Stimulated activated CD4-positive, alpha-beta T cell treated with anti-CD3 and anti-CD28 coated beads, Interleukin-1b, Interleukin-23, amount 100 ng/mL, for 1 hour (primary cell): ENCODE measurements at places on chromosomes 6 and 20.
A peak's percentile ranks its signal among the peaks of the same experiment; 100 is the strongest.

- no peak for DNase-seq
Observed at GRCh38 chr20:52056203-52057062, 135.1 kb downstream of the ZFP64 start.

GRCh38 chr6:111620169-111620568 is 14.5 kb upstream of the TRAF3IP2 start:
- no peak for DNase-seq

DNA sequence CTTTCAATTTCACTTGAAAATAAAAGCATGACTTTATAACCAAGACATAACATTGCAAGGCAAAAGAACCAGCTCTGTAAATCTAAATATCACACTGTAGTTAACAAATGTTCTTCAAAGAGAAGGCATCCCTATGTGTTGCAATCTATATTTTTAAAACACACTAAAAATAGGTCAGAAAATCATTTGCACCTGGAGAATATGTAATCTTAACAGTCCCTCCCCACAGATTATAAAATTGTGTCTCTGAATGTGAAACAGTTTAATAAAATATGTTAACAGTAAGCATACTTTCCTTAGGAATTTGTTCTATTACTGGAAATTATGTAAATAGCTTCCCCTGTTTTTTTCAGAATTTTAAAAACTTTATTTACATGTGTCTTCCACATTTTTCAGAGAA is 351.9 kb downstream of the COL12A1 start:
- no peak for DNase-seq

- peak; percentile 74 for DNase-seq
Observed at GRCh38 chr20:51404297-51405060, 138.0 kb downstream of the NFATC2 start.

DNA sequence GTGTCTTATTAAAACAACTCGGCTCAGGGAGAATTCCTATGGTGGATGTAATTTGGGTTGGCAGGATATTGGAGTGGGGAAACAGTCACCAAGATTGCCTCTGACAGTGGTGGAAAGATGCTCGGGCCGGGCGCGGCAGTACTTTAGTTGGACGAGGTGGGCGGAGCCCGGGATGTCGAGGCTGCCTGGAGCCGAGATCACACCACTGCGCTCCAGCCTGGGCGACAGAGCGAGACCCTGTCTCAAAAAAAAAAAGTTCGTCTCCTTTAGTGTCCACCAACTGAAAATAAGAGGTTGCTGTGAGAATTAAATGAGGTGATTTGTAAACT is 621 bp downstream of the NOL7 start:
- peak; percentile 27 for DNase-seq

DNA sequence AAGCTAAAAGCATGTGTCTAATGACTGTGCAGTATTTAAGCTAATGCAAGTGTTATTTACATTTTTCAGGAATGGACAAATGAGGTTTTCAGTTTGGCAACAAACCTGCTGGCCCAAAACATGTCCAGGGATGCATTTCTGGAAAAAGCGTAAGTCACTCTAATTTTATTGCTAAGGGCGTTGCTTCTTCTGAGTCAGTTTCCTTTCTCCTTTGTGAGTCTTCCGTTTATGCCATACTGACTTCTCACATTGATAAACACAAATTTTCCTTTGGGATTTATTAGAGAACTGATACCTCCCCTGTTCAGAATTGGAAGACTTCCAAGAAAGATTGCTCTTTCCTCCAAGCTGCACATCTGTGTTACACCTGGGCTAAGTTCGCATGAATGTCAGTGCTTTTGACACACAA is 422.9 kb upstream of the PLCB4 start:
- DNase-seq = no peak

DNA sequence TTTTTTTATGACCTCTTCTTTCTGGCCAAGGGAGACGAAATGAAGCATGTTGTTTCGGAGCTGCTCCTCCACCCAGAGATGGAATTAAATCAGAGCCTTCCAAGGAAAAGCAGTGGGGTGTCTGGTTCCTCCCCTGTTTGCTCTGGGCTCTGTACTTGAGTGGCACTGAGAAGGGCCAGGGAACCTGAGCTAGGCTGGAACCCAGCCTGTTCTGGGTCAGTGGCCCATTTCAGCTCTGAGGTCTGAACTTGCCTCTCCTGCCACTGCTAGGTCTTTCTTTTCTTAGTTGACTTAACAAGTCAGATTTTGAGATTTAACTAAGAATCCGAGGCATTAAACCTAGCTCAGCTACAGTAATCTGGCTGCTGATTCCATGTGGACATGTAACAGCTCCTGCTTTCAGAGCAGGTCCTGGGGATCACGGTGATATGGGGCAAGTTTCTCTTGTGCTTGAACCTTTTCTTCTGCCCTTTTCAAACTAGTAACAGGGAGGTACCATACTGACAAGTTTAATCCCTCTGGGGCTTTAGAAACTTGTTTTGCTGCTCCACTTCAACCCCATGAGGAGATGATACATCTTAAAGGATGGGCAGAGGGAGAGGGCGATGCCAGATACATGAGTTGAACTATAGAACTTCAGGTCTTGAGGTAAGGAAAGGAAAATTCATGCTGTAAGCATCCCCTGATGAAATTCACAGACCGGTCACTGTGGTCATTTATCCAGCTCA is 101.1 kb downstream of the SLC24A3 start:
- DNase-seq = no peak

- DNase-seq = no peak
Observed at GRCh38 chr20:21272279-21272678, 30.9 kb upstream of the XRN2 start.

DNA sequence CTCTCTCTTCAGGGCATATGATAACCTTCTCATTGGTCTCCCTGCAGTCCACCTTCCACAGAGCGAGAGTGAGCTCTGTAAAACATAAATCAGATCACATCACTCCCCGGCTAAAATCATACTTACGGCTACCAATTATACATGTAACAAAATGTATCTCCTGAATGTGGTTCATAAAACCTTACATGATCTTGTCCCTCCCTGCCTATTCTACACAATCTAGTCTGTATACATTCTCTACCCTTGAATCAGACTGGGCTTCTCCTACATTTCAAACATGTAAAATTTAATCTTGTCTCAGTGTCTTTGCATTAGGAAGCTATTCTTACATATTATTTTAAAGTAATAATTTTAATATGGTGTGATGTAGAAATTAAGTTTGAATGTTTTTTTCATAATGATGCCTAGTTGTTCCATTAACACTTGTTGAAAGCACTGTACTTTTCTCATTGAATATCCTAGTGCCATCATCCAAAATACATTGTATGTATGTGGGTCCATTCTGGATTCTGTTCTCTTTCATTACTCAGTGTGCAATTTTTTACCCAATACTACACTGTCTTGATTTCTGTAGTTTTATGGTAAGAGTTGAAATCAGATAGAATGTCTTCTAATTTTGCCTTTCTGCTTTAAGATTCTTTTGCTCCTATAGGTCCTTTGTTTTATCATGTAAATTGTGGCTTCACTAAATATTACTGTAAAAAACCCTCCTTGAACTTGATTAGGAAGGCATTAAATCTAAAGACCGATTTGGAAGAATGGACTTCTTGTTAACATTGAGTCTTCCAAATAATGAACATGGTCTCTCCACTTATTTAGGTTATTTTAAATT is 403.3 kb upstream of the EPHA7 start:
- no peak for DNase-seq

DNA sequence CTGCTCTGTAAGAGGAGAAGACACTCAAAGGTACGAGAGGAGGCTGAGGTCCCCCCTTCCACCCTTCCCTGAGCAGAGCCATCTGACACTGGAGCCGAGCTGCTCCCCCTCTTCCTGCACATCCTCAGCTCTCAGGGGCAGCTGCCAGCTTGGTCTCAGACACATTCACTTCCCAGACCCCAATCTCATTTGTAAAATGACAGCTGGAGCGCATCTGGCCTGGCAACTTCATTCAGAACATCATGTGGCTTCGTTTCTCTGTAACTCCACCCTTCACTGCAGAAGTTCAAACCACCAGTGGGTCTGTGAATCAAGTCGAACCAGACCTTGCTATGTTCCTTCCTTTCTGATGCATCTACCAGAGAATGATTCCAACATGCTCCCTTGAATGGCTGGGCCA is 145.6 kb upstream of the CDH4 start:
- no peak for DNase-seq

- DNase-seq = no peak
Observed at GRCh38 chr6:39847221-39847620, 55.0 kb downstream of the DAAM2 start.

GRCh38 chr6:62479697-62480220 is 193.7 kb upstream of the KHDRBS2 start:
- DNase-seq = no peak

GRCh38 chr6:138647006-138647405 is 126.6 kb upstream of the CCDC28A start:
- DNase-seq = no peak

GRCh38 chr6:85463621-85464259 is 13.9 kb downstream of the NT5E start:
- DNase-seq = no peak

DNA sequence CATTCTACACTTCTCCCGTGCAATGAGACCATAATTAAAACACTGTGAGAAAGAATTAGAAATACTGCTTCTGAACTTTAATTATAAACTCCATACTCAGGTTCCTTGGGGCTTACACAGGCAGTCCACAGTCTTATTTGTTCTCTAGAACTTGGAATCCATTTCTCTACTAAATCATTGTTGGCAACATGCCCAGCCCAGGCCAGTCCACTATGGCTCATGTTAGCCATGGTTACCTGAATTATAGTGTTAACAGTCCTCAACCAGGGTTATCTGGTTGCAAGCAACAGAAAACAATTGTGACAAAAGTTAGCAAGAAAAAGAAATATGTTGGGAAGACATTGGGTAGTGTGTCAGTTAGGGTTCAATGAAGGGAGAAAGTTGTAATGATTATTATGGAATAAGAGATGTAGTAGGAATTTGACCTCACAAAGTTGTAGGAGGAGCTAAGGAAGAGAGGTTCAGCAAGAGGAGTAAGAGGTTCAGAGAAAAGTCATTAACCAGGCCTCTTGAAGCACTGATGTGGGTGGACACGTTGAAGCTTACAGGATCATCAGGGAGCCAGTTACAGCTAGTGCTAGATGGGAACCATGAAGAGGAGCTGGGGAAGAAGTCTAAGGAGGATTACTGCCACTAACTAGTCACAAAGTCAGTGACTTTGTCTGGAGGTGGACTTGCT is 352.5 kb upstream of the PRND start:
- no peak for DNase-seq

DNA sequence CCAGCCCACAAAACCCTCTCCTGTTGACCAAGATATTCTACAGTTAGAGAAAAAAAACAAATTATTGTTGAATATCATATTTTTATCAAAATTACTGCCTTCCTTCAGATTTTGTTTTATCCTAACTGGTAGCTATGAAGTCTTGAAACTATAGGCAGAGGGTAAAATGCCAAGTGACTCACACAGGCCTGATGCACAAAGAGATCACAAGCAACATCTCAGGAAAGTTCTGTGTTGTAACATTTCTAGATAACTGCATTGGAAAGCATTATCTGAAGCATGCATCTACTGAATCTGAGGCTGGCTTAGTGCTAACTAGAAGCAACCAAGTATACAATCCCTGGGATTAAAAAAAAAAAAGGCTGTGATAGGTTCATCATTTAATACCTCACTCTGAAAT is 134.2 kb downstream of the PKHD1 start:
- no peak for DNase-seq

DNA sequence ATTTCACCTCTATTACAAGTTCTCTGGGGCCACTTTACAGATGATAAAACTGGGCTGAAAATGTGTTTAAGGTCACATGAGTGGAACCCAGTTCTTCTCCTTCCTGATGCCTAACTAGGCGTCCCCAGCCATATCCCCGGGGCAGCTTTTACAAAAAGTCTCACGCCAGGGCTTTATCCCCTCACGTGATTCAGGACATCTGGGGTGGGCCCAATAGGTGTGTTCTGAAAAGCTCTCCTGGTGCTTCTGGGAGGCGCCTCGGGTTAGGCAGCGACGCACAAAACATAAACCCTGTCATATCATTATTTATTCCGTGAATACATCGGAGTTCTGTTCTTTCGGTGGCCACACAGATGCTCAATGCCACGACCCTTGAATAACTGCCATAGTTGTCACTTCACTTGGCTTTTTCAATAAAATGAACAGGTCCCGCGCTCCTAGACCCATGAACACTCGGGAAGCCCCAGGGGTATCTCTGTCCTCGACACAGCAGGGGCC is 32.1 kb downstream of the SF3B5 start:
- no peak for DNase-seq

- DNase-seq = no peak
Observed at GRCh38 chr6:37315157-37315515, 38.6 kb upstream of the RNF8 start.

GRCh38 chr6:126531840-126532239 is 191.9 kb downstream of the CENPW start:
- DNase-seq = no peak

- no peak for DNase-seq
Observed at GRCh38 chr20:10504994-10505730, 70.1 kb downstream of the SLX4IP start.

GRCh38 chr20:62355516-62355877 is 11.6 kb downstream of the LAMA5 start:
- no peak for DNase-seq

DNA sequence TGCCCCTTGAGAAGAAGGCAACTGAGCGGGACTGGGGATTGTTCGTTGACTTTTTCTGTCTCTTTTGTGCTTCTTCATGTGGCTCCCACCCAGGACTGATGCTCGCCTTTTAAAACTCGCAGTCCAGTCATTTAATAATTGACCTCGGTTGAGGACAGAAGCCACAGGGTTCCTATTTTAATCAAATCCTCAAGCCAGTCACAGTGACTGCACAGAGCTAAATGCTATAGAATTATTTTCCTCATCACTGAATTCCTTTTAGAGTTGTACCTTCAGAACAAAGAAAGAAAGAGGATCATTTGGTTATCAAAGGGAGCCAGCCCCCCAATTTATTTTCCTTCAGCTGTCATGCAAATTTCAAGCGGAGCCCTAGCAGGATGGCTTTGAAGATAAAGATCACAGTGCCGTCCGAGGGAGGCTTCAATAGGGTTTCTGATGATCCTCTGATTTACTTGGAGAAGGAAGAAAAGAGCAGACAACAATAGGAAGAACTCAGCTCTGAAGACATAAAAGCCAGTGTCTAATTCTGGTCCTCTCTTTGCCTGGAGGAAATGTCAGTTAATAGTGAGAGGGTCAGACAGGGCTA is 186.6 kb downstream of the DOK5 start:
- DNase-seq = no peak

DNA sequence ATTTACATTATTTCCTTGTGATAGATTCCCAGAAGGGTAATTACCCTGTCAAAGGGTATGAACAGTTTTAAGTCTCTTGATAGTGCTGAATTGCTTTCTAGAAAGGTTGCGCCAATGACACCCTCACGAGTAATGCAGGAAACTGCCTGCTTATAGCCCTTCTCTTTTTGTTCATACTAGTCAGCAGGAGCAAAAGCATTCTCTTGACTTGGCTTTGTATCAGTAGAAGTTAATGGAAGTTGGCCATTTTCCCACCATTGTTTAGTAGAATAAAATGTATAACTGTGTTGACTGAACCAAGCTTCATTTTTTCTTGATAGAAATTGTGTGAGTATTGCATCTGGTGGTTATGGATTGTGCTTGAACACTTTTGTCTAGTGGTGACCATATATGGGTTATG is 100.1 kb downstream of the FARS2 start:
- DNase-seq = no peak

- no peak for DNase-seq
Observed at GRCh38 chr6:83459663-83460062, 28.8 kb upstream of the ME1 start.

GRCh38 chr6:19902201-19902600 is 65.0 kb downstream of the ID4 start:
- no peak for DNase-seq

GRCh38 chr6:160513836-160514235 is 150.2 kb downstream of the LPA start:
- DNase-seq = no peak
